Suprapubic skin (tissue), 4 donors: ENCODE measurements at places on chromosomes 12 and 14. TPM values are rescaled to one million over a fixed set of nuclear protein-coding genes. Genes with fewer than 3 reads are reported as not detected.

DNA sequence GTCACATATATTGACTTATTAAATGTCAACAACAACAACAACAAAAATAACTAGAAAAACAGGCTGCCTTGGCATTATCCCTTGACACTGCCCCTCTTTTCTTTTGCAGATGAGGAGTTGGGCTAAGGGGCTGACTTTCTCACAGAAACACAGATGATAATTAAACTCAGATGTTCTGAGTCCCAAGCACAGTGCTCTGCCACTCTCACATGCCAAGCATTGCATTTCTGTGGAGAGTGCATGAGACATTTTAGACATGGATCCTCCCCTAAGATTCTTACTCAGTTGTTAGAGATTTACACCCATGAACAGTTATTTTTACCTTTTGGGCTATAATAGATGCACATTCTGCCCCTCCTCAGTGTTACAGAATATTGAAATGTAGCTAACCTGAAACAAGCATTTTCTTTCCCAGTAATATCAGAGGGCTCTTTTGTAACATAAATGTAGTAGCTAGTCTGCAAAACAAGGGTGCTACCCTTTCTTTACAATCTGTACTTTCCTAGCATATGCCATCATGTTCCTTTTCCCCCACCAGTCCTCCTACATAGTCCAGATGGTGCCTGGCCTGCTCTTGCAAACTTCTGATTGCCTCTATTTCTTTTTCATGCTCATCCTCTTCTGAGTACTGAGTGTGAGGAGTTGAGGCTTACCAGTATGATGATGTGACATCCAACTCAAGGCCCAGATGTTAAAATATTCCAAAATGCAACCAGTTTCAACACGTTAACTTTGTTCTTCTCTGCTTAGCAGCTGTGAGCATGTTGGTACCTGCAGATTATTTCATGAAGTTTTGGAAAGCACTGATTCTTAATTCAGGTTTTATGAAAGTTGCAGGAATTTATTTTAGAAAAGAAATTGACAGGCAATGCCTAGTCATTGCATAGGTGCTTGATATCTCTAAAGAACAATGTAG is 125.0 kb upstream of the ATP2B1 start:
- H3K4me3 ChIP-seq, result no peak overlapping the region
- no peaks in the 10 kb centered on the region for H3K36me3 ChIP-seq
- H3K27ac ChIP-seq, result no peak overlapping the region
- no peak for DNase-seq
- H3K27me3 ChIP-seq, result no peaks in the 10 kb centered on the region

The SLC5A8 gene
- total RNA-seq, result not detected

GRCh38 chr14:90523544-90523943 is 126.7 kb downstream of the CALM1 start:
- no peak overlapping the region for H3K4me3 ChIP-seq
- no peak for DNase-seq
- H3K36me3 ChIP-seq, result no peaks in the 10 kb centered on the region
- H3K27ac ChIP-seq, result no peak overlapping the region
- no peaks in the 10 kb centered on the region for H3K27me3 ChIP-seq

DNA sequence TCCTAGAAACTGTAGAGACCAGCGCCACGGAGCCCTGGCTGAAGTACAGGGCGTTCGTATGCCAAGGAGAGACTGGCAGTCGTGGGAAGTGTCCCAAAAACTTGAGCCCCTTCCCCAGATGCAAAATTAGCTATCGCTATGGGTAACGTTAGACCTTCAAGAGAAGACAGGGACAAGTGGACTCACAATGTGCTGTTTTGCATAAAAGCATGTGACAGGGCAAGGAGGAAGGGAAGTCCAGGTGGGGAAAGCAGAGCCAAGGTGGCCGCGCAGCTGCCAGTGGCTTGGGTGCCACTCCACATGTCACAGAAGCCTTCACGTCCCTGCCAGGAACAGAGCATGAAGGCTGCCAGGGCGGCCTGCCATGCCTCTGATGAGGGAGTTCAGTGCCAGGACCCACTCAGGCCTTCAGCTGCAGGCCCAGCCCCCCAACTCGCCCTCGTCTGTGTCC is 61.2 kb upstream of the DYNC1H1 start:
- DNase-seq, result no peak
- no peaks in the 10 kb centered on the region for H3K4me1 ChIP-seq
- H3K36me3 ChIP-seq, result peaks cover 93% of the 10 kb centered on the region
- H3K27ac ChIP-seq, result no peak overlapping the region
- H3K27me3 ChIP-seq, result no peaks in the 10 kb centered on the region

DNA sequence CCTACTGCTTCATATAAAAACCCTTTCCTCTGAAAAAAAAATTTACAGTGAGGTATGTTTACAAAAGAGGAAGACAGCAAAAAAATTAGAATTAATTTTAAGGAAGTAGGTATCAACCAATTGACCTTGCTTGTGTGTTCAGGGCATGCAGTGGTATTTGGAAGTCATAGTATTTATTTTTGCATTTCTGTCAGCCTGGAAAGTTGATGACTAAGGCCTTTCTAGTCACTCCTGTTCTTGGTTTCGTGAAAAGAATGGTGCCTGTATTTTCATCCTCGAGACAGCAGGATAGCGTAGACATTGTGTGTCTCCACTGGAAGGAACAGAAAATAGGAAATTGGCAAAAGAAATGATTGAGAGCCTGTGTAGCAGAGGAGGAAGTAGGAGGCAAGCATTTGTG is 24.5 kb downstream of the SLC16A7 start:
- H3K27ac ChIP-seq, result no peak overlapping the region
- H3K36me3 ChIP-seq, result no peaks in the 10 kb centered on the region

The EPYC gene
- total RNA-seq, result not detected

- H3K4me1 ChIP-seq, result no peaks in the 10 kb centered on the region
- no peaks in the 10 kb centered on the region for H3K27me3 ChIP-seq
- no peak overlapping the region for H3K4me3 ChIP-seq
Observed at GRCh38 chr14:57818511-57818910, 47.4 kb downstream of the SLC35F4 start.
